Fibroblast of skin of right quadriceps (primary cell): ENCODE measurements at places on chromosomes 11 and 22.
A peak's percentile ranks its signal among the peaks of the same experiment; 100 is the strongest.

DNA sequence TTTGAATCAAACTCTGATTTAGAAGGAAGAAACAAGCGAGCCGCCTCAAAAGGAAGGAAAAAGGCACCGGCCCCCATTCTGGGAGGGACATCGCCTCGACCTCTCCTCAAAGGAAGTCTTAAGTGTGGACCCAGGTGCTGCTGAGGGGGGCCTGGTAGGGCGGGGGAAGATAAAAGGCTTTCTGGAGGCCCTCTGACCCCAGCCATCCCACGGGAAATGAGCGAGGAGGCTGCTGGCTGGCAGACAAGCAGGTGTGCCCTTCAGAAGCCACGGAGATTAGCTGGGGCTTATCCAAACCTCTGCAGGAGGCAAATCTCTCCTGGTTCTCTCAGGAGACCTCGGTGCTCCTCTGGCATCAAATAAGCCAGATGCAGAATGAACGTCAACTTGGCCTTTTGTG lies 171.4 kb upstream of the BLID start:
- no peak for DNase-seq

- DNase-seq, result no peak
Observed at GRCh38 chr11:69086152-69087132, 37.7 kb downstream of the TPCN2 start.

GRCh38 chr11:117186431-117186761 lies 7.9 kb downstream of the SIDT2 start:
- DNase-seq, result no peak

- DNase-seq, result peak; percentile 45
Observed at GRCh38 chr11:112279901-112280267, 19.2 kb upstream of the PLET1 start.

GRCh38 chr22:38335077-38335476 lies 17.8 kb upstream of the CSNK1E start:
- no peak for DNase-seq

DNA sequence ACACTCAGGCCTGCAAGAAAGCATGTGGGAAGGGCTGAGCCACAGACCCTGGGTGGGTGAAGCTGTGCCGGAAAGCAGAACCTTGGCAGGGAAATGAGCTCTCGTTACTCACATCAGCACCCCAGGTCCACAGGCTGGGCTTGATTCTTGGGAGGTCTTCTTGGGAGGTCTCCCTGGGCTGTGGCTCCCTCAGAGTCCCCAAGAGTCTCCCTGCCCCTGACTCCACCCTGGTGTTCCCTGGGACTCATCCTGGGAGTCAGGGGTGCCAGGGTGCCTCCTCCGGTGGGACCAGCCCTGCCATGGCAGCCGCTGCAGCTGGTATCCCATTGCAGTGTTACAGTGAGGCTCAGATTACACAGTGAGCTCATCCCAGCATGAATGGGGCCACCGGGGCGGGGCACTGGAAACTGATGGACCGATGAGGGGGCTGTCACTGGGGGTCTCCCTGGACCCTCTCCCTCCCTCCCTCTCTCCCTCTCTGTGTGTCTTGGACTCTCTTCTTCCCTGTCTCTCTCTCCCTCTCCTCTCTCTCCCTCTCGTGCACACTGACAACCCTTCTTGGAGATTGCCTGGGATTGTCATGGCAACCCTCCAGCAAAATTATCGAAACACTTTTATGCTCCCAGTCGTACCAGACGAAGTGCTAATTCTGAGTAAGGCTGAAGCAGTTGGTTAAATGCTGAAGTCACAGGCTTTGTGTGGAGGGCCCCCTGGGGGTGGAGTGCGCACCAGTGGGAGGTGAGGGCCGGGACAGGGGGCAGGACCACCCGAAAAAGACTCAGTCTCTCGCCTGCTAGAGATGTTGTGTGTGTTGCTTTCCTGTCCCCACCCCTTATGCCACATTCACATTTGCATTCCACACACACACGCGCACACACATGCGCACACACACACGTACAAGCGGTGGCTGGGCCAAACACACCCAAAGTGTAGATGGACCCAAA lies 8.6 kb upstream of the C11orf96 start:
- DNase-seq, result peak; percentile 66

- DNase-seq, result peak; percentile 45
Observed at GRCh38 chr11:82043316-82043715, 690.3 kb downstream of the FAM181B start.

GRCh38 chr11:65187146-65187675 lies 5.5 kb downstream of the CAPN1 start:
- no peak for DNase-seq

DNA sequence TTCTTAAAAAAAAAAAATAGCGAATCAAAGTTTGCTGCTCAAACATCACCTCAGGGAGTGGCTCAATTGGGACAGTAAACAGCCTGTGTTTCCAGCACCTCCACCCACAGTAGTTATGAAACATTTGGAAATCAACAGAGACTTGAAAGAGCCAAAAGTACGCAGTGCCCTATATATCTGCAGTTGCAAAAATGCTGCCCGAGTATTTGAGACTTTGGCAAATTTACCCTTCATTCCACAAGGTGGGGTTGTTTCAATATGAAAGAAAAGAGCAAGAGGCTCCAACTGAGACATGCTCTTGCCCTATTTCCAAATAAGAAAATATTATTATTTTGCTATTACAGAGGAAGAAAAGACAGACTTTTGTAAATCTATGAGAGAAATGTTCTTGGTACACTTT lies 851.1 kb upstream of the RAG2 start:
- peak; percentile 66 for DNase-seq

DNA sequence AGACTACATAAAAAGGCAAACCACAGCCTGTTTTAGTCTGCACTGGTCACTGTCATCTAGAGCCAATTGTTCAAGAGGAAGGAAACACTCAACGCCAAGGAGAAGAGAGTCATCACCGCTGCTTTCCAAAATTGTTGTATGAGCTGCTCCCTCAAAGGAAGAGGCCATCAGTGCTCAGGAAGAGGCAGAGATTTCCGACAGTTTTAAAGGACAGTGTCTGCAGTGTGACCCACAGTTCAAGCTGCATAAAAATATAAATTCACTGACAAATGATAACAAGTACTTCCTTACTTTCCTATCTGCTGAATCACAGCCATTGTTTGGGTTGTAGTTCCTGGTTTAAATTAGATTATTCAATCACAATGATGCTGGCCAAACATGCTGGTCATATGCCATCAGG lies 16.4 kb downstream of the PRCP start:
- DNase-seq, result no peak

DNA sequence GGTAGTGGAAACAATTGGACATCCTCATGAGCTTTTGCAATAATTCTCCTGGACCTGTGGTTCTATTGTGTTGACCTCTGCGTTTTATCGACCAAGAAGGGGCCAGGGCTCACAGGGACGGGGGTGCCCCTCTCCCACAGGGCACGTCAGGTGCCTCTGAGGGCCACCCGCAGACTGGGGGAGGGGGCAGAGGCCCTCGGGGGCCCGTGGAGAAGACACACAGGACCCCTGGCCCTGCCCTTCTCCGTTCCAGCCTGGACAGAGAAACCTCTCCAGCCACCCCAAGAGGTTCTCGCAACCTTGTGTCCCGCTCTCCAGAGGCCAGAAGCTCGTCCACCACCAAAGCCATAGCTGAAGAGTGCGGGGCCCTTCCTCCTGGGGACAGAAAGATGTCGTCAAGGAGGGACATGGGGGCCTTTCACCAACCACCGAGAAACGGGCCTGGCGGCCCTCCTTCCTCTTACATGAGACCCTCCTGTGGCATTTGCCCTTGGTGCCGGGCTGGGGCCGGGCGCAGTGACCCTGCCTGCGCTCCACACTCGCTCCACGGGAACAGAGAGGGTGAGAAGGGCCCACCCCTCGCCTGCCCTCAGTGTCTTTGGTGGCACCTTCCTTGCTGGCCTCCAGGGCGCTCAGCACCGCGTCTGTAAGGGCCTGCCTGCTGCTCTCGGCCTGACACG lies 57.3 kb downstream of the GRAMD4 start:
- no peak for DNase-seq

- no peak for DNase-seq
Observed at GRCh38 chr11:2453436-2453835, 8.6 kb downstream of the KCNQ1 start.

GRCh38 chr11:75781296-75781695 lies 12.7 kb downstream of the DGAT2 start:
- no peak for DNase-seq

GRCh38 chr22:28139961-28140360 lies 220.9 kb upstream of the PITPNB start:
- DNase-seq, result peak; percentile 95

GRCh38 chr11:70456921-70457532 lies 58.7 kb downstream of the CTTN start:
- DNase-seq, result no peak

DNA sequence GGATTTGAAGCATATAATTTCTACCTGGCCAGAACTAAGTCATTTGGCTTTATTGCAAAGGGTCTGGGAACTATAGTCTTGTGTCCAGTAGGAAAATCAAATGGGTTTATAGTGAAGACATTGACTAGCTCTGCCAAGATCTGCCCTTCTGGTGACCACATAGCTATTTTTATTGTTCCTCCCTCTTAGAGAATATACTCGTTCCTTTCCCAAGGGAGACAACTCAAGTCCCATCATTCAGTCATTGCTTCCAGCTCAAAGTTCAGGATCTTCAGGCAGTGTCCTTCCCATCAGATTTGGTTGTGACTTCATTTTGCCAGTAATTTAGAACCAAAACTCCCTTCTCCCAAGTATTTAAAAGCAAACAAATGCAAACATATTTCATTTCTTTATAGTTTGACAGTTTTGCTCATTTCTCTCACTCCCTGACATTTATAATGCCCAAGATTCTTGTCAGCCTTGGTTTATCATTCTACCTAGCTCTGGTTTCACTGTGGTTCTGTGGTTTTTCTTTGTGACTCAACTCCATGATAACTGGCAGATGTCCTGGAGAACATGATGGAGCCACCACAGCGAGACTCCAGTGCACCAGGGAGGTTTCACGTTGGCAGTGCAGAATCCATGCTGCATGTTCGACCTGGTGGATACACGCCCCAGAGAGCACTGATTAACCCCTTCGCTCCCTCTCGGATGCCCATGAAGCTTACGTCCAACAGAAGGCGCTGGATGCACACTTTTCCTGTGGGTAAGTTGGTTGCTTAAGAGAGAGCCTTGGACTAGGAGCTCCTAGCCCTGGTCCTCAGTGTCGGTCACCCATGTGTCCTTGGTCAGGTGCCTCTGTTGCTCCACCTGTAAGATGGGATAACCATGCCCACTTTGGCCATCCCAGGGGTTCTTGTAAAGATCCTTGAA lies 64.9 kb downstream of the DEPDC5 start:
- DNase-seq, result peak; percentile 46

DNA sequence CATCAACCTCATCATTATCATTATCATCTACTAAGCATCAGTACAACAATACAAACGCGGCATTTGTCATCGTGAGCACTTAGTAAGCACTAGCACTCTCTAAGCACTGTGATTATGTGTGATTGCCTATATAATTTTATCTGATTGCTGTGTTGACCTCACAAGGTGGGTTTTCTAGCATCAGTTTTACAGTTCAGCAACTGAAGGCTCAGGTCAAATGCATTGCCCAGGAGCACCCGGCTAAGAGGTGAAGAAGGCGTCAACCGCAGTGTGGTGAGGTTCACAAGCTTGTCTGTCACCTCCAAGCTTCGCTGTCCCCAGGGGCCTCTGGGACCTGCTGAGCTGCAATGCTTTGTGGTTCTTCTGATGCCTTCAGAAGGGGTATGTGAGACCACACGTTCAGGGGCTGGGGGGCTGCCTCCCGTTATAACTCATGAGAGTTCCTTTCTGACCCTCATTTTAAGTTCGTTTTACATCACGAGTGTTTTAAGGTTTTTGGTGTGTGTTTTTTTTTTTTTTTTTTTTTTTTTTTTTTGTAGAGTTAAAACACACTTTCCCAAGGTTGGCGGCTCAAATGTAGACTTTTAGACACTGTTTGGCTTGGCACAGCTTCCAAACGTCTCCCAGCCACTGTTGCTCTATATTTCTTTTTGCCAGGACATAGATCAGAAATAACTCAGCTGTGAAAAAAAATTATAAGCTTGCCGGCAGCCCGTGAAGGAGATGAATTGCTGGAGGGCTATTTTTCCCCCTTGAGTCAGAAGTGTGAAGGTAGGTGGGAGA lies 33.8 kb upstream of the SCUBE1 start:
- DNase-seq, result no peak

DNA sequence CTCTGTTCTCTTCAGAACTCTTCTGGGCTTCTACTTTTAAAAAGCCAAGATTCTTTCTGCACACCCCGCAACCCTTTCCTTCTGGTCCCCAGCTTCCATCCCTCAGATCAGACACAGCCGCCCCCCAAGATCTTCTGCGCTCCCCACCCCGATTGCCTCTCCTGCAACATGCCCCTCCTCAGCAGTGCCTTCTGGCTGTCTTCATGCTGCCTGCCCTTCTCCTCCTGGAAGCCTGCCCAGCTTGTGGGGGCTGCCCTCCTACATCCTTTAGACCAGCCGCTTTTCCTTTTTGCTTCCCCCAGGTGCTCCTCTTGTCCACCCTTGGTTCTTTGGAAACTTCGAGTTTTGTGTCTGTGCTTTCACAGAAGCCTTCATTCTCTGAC lies 144.2 kb downstream of the FEZ1 start:
- DNase-seq, result no peak

GRCh38 chr11:86063536-86063935 lies 5.3 kb downstream of the PICALM start:
- DNase-seq, result peak; percentile 56

GRCh38 chr11:70671611-70672010 lies 273.3 kb downstream of the CTTN start:
- DNase-seq, result no peak

DNA sequence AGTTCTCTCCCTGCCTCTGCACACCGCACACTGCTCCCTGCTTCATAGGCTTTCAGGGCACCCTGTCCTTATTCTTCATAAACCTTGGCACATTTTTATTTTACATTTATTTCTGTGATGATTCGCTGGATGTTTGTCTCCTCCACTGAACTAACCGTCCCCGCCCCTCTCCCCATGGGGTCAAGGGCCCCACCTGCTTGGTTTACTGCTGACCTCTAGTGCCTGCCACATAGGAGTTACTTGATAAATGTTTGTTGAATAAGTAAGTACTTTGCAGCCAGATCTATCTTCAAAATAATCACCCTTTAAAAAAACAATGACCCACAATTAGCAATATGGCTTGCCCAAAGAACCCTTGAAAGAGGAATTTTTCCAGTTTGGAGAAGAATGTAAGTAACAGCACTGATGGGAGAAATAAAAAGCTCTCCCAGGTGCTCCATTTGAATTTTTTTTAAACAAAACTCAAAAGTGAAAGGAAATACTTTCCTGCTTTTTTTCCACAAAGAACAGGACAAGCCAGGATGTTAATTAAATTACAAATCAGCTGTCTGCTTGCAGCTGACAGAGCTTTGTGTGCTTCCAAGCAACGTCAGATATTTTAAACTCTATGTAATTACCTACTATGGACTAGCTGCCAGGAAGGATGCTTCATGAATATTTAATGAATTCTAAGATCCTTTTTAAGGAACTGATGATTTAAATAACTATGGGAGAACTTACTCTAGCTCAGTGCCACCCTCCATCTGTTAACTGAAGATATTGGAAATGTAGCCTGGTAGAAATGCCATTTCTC lies 1083.6 kb downstream of the DLG2 start:
- no peak for DNase-seq
